Nucleus accumbens (tissue), 56 donors: ENCODE measurements at places on chromosomes 3 and 15.

- DNase-seq: no peak
These were observed 93.4 kb downstream of the CHSY1 start for GRCh38 chr15:101158166-101159095.

- DNase-seq: peak; percentile 51
These were observed 728 bp downstream of the TRANK1 start for GRCh38 chr3:36944012-36944640.

GRCh38 chr3:100865442-100865841 lies 127.8 kb downstream of the ABI3BP start:
- DNase-seq: no peak

GRCh38 chr3:78895528-78895927 lies 872.3 kb downstream of the ROBO1 start:
- DNase-seq: no peak

DNA sequence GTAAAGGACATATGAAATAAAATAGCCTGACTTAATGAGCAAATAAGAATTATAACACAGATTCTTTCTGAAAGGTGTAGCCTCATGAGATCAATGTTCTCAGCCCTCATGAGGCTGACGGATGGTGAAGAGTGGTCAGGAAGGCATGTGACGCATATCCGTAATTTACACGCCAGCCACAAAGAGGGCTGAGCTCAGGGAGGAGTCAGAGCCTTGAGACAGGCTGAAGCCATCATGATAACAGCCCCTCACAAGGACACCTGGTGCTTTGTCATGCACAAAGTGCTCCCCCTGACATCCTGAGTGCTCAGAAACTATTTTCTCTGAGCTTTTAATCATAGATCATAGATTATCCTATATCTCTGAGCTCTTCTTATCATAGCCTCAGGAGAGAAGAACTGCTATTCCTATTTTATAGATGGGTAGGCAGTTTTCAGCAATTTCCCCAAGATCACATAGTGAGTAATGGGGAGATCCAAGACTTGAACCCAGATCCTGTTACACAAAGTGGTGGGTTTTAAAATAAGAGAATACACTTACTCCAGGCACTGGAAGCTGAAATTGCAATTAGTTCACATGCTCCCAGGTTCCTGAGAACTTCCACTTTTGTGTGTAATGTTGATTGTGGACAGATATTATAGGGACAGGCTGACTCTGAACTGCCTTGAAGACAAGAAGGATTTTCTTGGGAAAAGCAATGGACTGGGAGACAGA lies 267.1 kb downstream of the RPLP1 start:
- DNase-seq: no peak

GRCh38 chr15:41894791-41895463 lies 1.1 kb upstream of the SPTBN5 start:
- DNase-seq: no peak

DNA sequence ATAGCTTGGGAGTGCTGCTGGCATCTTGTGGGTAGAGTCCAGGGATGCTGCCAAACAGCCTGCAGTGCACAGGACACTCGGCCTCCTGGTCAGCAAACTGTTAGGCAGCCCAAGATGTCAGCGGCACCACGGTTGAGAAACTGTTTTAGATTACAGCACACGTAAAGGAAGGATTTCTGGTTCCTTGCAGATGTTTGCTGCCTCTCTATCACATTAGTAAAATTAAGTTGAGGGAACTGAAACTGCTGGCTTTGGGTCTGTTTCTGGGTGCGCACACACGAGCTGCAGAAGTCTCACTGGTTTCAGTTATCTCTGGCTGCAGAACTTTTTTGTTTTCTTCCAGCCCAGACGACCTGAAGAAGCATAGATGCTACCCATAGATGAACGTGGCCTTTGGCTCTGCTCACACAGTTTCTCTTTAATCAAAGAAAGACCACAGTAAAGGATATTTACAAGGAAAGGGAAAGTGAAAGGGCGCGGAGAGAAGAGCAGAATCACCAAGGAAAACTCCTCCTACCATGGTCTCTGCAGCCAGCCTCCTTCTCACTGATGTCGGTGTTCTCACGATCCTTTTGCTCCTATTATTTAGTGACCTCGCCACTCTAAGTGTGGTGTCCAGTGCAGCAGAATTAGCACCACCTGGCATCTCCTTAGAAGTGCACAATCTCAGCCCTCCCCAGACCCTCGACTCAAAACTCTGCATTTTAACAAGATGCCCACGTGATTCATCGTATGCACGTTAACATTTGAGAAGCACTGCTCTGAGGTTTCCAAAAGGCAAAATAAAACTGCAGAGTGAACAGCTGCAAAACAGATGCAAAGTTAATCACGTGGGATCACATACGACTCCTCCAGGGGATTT lies 50.6 kb upstream of the AKAP13 start:
- no peak for DNase-seq

DNA sequence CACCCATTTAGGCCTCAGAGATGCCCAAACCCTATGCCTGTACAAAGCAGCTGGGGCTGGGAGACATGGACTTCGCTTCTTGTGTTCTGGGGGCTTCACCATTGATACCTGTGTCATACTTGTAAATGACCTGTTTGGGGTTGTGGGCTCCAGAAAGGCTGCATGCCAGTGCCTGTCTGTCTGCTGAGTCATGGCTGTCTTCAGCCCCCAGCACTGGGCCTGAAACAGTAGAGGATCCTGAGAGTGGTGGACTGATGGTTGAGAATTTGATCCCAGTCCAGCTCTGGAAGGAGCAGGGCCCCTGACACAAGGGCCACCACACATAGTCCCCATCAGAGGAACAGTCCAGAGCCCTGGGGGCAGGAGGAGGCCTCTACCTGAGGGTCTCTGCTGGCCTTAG lies 24.6 kb upstream of the APEH start:
- no peak for DNase-seq

- no peak for DNase-seq
These were observed 43.0 kb downstream of the LRRC49 start for GRCh38 chr15:70935631-70936030.

DNA sequence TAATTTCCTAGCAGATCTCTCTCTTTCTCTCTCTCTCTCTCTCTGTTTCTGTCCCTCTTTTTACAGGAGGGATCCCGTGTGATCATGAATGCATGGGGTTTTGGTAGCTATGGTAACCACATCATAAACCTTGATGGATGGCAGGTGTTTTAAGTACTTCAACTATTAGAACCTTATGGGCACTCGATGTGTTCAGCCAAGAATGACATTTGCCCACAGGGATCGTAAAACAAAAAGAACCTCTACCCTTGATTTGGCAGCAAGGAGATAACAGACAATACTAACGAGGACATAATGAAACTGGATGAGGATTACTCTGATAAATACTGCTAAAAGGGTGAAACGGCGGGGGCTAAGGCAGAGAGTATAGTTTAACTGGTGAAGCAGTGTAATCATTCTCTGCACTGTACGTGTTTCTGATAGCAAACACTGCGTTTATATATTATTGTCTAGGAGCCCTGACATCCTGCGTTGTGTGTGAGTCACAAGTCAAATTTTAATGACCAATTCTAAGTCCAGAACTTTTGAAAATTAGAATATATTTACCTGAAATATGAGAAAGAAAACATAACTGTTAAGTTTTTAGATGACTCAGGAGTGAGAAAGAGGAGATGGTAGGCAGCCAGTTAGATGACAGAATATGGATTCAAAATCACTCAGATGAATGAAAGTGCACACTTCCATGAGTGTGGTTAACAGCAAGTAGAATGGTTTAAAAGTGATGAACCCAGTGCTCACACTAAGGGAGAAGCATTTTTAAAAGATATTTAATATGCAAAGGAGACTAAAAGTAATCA lies 80.3 kb downstream of the OTOL1 start:
- no peak for DNase-seq

DNA sequence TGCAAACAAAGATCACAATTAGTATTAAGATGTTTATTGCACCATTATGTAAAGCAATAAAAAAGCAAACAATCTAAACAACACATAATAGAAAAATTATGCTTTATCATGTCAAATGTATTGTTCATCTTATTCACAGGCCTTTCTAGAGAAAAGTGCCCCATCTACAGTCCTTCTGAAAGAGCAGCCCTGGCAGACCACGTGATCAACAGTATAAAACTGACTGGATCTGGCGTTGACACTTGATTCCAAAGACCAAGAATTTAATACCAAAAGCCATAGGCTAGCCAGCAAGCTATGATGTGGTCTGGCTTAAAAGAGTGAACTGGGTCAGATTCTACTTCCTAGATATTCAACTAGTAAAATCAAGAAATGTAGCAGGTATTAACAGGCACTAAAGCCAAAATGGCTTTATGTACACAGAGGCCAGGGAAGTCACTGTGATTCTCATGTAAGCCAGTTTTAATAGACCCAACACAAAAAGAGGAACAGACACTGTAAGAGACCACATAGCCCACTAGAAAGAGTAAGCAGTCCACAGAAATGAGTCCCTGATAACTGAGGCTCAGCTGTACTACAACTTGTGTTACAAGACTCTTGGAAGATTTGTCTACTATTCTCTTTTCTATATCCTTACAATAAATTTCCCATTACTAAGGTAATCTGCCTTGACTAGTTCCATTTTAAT lies 32.5 kb downstream of the DMXL2 start:
- no peak for DNase-seq

DNA sequence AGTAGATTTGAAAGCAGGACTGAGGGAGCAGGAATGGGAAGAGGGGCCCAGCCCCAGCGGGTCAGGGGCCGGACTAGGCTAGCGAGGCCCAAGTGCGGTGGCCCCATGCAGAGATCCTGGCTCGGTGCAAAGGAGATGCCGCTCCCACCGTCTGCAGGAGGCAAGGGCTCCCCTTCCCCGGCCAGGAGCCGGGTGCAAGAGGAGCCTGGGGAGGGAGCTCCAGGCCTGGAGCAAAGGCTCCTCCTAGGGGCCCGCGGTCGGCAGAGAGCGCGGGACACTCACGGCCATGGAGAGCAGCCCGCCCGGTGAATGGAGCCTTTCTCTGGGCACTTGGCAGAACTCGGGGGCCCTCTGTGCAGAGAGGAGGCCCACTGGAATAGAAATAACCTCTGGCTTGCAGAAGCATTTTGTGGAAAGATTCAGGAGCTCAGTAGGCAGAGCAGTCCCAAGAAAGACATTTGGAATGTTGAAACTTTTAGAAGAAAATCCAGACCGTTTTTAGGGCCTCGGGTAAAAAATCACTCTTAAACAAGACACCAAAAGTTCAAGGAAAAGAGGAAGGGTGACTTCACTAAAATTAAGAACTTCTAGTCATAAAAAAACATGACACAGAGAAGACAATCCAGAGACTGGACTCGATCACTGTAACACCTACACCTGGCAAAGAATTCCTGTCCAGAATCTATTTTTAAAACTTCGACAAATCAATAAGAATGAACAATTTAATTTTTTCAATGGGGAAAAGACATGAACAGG lies 43.0 kb upstream of the USP3 start:
- peak; percentile 65 for DNase-seq

DNA sequence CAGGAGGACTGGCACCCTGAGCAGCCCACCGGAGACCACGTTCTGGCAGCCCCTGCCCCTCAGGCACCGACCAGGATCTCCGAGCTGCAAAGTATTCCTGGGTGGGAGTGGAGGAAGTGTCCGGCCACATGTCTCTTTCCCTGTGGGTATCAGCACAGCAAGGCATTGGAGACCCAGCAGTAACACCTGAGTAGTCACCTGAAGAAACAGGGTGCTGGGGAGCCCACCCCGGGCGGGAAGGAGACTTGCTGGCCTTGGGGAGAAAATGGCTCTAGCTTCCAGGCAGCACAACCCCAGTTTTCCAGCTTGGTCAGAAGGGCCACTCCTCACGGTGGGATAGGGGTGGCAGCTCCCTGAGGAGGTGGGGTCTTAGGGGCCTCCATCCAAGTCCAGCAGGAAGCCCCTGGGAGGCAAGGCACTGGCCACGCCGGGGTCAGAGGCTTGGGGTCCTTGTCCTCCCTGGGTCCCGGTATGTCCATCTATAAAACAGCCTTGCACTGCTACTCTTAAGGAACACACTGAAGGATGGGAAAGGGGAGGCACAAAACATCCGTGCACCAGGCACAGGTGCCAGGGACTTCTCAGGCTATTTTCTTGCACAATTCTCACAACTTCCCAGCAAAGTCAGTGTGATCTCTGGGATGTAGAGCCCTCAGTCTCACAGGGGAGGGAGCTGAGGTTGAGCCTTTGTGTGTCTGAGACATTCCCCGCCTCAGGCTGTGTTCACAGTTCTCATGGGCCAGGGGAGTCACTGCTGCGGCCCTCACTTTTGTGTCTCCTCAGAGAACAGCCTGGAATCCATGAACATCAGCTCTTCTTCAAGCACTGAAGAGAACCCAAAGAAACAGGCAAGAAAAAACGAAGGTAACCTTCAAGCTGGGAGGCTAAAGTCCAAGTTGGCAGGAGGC lies 11.9 kb downstream of the CFAP100 start:
- DNase-seq: no peak

DNA sequence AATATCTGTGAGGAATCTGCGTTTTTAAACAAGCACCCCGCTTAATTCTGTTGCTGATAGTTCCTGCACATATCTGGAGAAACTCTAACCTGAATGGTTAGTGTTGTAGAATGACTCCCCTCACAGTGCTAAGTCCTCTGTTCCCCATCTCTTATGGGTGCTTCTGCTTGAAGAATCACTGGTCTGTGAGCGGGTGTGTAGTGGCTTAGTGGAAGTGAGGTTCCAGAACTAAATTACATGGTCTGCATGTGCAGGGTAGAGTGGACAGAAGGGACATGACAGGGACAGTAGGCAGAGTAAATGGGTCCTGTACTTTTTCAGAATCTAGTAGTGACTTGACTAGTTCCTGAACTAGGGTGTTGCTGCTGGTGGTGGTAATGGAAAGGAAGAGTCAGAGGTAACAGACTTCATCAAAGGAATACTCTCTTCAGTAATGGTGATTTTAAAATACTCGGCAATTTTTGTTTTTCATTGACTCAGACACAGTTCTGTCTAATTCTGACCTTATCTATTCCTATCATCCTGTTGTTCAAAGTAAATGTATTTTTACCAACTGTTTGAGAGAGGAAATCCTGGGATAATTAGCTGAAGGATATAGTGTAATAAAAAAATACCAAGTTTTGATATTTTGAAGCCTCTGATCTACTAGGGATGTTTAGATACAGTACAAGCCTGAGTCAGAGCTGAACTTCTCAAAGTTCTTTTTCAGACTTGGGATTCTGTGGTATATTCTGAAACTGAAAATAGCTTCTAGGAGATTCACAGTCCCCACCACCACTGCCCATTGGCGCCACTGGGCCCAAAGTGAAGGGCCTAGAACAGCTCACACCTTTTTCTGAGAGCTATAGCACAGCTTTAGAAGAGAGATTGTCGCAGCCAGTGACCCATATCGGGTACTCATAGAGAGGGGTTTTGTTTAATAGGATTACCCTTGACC lies 55.5 kb downstream of the FNDC3B start:
- DNase-seq: no peak

GRCh38 chr3:107734317-107734716 lies 211.6 kb downstream of the BBX start:
- no peak for DNase-seq

DNA sequence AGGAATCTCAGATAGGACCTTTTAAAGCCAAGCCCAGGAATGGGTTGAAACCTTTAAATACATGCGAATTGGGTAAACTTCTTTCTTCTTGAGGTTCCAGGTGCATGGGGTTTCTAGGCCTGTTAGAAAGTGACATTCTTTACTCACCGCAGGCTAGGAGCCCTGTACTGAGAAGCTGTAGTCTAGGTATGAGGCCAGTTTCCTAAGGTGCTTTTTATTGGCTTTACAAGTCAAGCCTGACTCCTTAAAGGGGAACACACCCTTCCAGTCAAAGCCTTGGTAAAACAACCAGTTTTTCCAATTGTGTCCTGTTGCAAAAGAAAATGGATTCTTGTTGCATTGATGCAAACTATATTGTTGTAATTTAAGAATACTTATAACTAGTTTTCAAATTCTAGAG lies 76.1 kb upstream of the ATP11B start:
- no peak for DNase-seq
